ENCODE measurements at places on chromosomes 5 and 9.

DNA sequence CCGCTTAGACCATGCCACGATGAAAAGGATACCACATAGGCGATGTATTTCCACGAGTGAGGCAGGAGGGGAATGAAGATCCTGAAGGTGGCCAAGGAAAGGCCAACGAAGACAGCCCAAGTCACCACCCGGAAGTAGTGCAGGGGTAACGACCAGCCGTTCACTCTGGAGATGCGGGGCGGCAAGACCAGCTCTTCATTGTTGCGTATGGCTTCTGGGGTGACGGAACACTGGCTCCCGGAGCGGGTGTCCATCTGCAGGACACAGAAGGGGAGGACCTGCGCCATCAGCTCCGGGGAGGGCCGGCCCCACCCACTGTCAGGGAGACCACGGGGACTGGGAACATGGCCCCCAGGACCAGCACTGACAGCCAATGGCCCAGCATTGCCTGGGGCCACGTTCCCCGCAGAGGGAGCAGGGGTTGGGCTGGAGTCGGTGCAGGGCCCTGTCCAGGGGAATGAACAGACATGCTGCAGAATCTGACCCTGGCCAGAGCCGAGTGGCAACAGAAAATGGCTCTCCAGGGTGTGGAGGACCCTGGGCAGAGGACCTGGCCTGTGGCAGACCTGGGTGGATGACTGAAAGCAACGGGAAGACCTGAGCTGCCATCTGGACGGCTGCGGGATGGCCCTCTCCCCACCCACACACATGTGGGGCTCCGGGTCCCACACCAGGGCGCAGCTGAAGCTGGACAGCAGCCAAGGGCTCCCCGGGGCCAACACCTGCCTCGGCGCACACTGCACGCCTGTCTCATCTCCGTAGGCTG lies 17.7 kb downstream of the ZDHHC11B start:
- DNase-seq: no peak

DNA sequence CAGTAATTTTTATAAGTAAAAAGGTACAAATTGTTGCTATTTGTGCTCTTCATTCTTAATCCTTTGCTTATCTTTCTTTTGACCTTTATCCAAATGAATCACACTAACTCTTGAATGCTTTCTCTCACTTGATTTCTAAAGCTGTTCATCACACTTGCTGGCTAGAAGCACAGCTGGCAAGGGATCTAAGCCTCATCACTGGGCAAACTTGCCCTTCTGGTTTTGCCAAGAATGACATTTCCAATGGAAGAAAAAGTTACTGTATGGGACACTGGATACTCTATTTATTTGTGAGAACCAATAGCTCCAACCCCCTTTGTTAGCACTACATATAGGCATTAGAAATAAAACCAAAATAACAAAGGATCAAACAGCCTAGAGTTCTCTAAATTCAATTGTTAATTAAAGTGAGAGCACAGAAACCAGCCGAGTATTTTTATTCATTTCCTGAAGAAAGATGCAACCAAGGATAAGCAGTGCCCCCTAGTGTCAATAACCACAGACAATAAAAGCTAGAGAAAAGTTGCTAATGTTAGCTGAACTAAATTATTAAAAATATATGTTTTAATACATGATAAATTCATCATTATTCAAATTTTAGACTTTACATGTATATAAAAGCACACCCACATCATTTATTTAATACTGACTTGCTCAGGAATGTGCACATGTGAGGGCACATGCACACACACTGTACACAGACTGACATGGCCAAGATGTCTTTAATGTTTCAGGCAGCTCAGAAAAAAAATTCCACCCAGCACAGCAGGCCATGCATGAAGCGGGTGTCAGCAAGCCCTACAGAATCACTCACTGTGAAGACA lies 59.8 kb upstream of the POU5F2 start:
- DNase-seq: no peak

DNA sequence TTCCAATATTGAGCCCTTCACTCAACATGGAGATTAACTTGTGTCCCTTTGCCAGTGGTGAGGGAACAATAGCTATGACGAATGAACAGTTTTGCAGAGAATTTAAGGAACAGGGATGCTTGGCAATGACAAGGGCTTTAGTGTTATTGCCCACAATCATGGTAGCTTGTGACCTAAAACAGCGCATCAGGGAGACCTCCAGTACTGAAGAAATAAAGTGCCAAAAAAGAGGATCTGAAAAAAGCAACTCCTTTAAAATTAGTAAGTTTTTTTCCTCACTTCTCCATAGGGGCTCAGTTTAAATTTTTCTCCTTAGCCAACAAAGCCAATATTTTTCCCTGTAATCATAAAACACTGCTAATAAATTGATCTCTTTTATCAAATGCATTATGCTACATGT lies 41.8 kb upstream of the PAM start:
- no peak for DNase-seq

DNA sequence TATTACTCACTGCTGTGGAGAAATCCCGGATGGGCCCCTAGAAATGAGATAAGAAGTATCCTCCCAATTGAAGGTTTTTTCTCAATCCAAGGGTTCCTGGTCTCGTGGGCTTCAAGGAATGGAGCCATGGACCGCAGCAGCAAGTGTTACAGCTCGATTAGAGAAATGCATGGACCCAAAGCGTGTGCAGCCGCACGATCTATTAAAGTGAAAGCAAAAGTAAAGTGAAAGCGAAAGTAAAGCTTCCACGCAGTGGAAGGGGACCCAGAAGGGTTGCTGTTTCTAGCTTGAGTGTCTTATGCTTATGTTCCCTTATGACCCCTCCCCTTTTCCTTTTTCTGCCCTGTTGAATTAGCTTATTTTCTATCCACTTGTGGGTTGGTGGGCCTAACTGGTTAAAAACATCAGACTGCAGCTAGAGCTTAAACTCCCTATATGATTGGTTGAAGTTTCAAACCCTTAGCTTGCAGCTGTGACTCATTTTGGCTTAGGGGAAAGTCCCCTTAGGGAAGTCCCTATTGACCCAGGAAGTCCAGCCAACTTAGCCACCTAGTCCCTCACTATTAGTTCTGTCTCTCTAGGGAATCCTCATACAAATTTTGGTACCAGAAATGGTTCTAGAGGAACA lies 1111.8 kb downstream of the TAF11L14 start:
- DNase-seq: no peak

DNA sequence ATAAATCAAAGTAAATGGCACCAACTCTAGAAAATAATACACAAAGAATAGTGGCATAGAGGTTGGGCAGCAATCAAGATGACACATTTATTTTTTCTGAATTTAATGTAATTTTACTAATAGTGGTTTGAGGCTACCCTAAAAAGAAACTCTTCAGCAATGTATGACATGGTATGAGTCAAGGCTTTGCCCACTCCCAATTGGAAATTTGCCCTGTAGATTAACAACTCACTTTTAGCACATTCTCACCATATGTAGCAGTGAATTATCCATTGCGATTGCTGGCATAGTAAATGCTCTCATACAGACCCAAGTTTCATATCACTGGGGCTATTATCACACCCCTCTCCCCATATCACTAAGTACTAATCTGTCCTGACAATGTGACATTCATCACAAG lies 832.1 kb upstream of the ZNF608 start:
- DNase-seq: no peak

All from C1 segment of cervical spinal cord (tissue), 14 donors.